Activated naive CD8-positive, alpha-beta T cell treated with anti-CD3 and anti-CD28 coated beads for 36 hours (primary cell): ENCODE measurements at places on chromosomes 2 and 18. TPM values are rescaled to one million over a fixed set of nuclear protein-coding genes. Genes with fewer than 3 reads are reported as not detected.

DNA sequence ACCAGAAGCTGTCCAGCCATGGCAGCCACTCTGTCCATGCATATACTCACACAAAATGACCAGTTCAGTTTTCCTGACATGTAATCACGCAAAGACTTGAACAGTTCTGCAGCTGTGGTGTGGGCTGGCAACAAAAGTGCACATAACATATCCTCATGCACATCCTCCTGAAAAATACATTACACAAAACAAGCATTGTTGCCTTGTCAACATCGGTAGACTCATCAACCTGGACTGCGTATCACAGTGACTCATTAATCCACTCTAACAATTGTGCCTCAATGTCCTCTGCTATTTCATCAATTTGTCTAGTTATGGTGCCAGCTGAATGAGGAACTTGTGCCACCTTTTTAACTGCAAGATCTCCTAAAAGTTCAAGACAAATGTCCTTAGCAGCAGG is 19.5 kb downstream of the RBKS start:
- H3K4me3 ChIP-seq: no peak overlapping the region
- no peaks in the 10 kb centered on the region for H3K4me1 ChIP-seq
- DNase-seq: no peak
- H3K27ac ChIP-seq: no peak overlapping the region

- no peaks in the 10 kb centered on the region for H3K4me1 ChIP-seq
- peaks cover 43% of the 10 kb centered on the region for H3K36me3 ChIP-seq
- H3K27me3 ChIP-seq: no peaks in the 10 kb centered on the region
- H3K27ac ChIP-seq: no peak overlapping the region
- no peak overlapping the region for H3K4me3 ChIP-seq
- DNase-seq: no peak
Observed at GRCh38 chr2:241432824-241433448, 75.4 kb downstream of the STK25 start.

DNA sequence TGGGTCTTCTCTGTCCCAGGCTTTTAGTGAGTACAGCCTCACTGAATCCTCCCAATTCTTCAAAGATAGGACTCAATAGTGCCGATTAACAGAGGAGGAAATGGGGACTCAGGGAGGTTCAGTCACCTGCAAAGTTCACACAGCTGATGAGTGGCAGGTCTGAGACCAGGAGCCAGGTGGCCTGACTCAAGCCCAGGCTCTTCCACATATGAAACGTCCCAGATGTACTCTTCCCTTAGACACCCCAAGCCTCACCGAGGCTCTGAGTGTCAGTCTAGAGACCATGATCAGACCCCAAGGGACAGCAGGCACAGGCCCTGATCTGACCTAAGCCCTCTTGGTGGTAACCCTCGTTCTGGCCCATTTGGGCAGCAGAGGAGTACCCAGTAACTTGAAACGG is 115.2 kb downstream of the INHBB start:
- H3K36me3 ChIP-seq: no peaks in the 10 kb centered on the region
- H3K27ac ChIP-seq: no peak overlapping the region
- H3K4me3 ChIP-seq: no peak overlapping the region
- H3K4me1 ChIP-seq: no peaks in the 10 kb centered on the region
- no peak for DNase-seq
- H3K27me3 ChIP-seq: no peaks in the 10 kb centered on the region

DNA sequence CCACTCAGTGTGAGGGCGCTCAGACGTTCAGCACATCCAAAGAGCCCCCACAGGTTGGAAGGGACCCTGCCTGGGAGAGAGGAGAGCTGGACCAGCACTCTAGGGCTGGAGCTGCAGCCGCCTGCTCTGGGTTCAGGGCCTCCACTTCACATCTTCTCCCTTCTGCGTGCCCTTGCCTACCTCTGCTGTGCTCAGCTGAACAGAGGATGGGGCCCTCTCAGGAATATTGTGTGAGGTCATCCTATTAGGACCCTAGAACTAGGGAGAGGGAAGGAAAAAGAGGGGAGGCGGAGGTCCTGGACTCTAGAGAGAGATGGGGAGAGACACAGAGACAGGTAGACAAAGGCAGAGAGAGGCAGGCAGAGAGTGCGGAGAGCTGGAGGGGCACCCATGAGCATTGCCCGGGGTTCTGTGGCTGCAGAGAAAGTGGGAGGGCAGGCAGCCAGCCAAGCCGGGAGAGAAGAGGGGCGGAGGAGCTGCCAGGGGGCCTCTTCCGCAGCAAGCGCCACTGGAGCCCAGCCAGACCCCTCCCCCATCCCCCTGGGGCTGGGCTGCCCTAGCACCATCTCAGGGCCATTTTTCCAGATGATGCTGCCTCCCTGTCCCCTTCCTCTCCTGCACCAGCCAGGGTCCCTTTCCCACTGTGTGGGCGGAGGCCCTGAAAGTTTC is 8.3 kb upstream of the TNS1 start:
- DNase-seq: no peak
- H3K36me3 ChIP-seq: no peaks in the 10 kb centered on the region
- H3K4me3 ChIP-seq: peak overlapping the region; percentile 45
- H3K27ac ChIP-seq: no peak overlapping the region
- H3K27me3 ChIP-seq: peaks cover 53% of the 10 kb centered on the region

- DNase-seq: no peak
- peaks cover 1% of the 10 kb centered on the region for H3K4me1 ChIP-seq
- no peak overlapping the region for H3K27ac ChIP-seq
- H3K4me3 ChIP-seq: no peak overlapping the region
Observed at GRCh38 chr18:53790786-53791185, 433.7 kb downstream of the MBD2 start.

DNA sequence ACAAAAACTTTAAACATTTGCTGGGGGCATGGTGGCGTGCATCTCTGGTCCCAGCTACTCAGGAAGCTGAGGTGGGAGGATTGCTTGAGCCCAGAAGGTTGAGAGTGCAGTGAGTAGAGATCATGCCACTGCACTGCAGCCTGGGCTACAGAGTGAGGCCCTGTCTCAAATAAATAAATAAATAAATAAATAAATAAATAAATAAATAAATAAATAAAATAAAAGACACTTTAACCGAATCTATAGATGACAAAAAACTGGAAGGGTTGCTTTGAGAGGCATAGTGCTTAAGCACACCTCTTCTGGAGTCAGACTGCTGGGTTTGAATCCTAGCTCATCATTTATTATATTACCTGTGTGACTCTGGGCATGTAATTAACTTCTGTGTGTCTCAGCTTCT is 21.2 kb upstream of the CHN1 start:
- H3K27me3 ChIP-seq: no peaks in the 10 kb centered on the region
- no peaks in the 10 kb centered on the region for H3K4me1 ChIP-seq
- peaks cover 4% of the 10 kb centered on the region for H3K36me3 ChIP-seq
- no peak overlapping the region for H3K4me3 ChIP-seq

DNA sequence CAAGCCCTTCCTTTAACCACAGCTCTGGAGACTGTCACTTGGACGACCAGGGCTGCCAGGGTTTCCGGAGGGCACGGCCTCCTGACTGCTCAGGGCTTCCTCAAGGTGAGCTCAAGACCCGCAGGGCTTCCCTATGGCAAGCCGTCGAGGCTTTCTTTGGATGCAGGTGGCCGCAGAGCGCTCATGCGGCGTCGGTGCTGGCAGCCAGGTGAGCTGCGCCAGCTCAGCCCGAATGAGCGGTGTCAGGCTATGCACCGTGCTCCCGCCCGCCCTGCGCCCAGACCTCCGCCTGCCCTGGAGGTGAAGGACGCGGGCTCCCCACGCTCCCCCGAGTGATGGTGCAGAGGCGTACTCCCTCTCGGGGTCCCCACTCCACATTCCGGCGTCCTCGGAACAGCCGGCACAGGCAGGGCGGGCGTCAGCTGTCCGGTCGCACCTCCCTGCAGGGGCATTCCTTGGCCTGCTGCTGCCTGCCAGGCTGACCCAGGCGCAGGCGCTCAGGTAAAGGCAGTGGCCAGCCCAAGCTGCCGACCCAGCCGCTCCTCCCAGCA is 20.8 kb upstream of the TUBB6 start:
- no peak for DNase-seq
- no peak overlapping the region for H3K27ac ChIP-seq
- no peak overlapping the region for H3K4me3 ChIP-seq
- peaks cover 4% of the 10 kb centered on the region for H3K4me1 ChIP-seq
- no peaks in the 10 kb centered on the region for H3K36me3 ChIP-seq

- DNase-seq: no peak
- no peaks in the 10 kb centered on the region for H3K4me1 ChIP-seq
- H3K27ac ChIP-seq: no peak overlapping the region
- no peaks in the 10 kb centered on the region for H3K36me3 ChIP-seq
- no peaks in the 10 kb centered on the region for H3K27me3 ChIP-seq
Observed at GRCh38 chr2:237551071-237551574, 15.3 kb upstream of the PRLH start.

- no peak overlapping the region for H3K27ac ChIP-seq
- H3K4me3 ChIP-seq: no peak overlapping the region
- H3K27me3 ChIP-seq: peaks cover 11% of the 10 kb centered on the region
- H3K4me1 ChIP-seq: no peaks in the 10 kb centered on the region
- no peaks in the 10 kb centered on the region for H3K36me3 ChIP-seq
- no peak for DNase-seq
Observed at GRCh38 chr18:32442575-32442974, 28.1 kb downstream of the GAREM1 start.

DNA sequence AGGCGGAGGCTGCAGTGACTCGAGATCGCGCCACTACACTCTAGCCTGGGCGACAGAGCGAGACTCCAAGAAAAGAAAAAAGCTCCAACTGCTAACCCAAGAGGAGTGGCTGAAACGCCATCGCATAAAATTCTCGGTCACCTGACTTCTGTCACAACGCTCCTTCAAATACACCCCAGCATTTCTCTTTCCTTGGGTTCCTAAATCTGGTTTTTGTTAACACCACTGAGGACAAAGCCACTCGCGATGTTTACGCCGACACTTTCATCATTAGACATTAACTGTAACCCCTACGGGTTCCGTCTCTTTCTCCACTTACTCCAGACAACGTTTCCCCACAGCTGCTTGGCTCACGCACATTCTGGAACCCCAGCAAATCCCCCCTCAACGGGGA is 679 bp downstream of the CLK1 start:
- DNase-seq: no peak
- H3K4me1 ChIP-seq: peaks cover 28% of the 10 kb centered on the region
- H3K36me3 ChIP-seq: peaks cover 65% of the 10 kb centered on the region
- peak overlapping the region; percentile 91 for H3K4me3 ChIP-seq
- peak overlapping the region; percentile 95 for H3K27ac ChIP-seq

GRCh38 chr2:138060301-138060635 is 96.0 kb downstream of the HNMT start:
- DNase-seq: no peak
- H3K27ac ChIP-seq: no peak overlapping the region
- H3K4me3 ChIP-seq: no peak overlapping the region
- H3K27me3 ChIP-seq: no peaks in the 10 kb centered on the region
- no peaks in the 10 kb centered on the region for H3K36me3 ChIP-seq
- H3K4me1 ChIP-seq: no peaks in the 10 kb centered on the region

GRCh38 chr2:101699755-101700461 is 2.4 kb downstream of the MAP4K4 start:
- no peak overlapping the region for H3K4me3 ChIP-seq
- H3K4me1 ChIP-seq: peaks cover 28% of the 10 kb centered on the region
- DNase-seq: no peak
- H3K27ac ChIP-seq: no peak overlapping the region
- H3K36me3 ChIP-seq: peaks cover 29% of the 10 kb centered on the region
- H3K27me3 ChIP-seq: peaks cover 3% of the 10 kb centered on the region

GRCh38 chr2:50820176-50820575 is 211.8 kb downstream of the NRXN1 start:
- no peak overlapping the region for H3K27ac ChIP-seq
- no peaks in the 10 kb centered on the region for H3K27me3 ChIP-seq
- H3K4me1 ChIP-seq: no peaks in the 10 kb centered on the region
- DNase-seq: no peak
- H3K4me3 ChIP-seq: no peak overlapping the region

GRCh38 chr2:106189764-106190468 is 4.2 kb downstream of the UXS1 start:
- no peaks in the 10 kb centered on the region for H3K27me3 ChIP-seq
- no peak for DNase-seq
- peak overlapping the region; percentile 20 for H3K4me3 ChIP-seq
- peak overlapping the region; percentile 18 for H3K27ac ChIP-seq
- peaks cover 62% of the 10 kb centered on the region for H3K4me1 ChIP-seq
- peaks cover 53% of the 10 kb centered on the region for H3K36me3 ChIP-seq

- DNase-seq: no peak
- no peaks in the 10 kb centered on the region for H3K27me3 ChIP-seq
- H3K4me1 ChIP-seq: peaks cover 9% of the 10 kb centered on the region
- H3K36me3 ChIP-seq: peaks cover 8% of the 10 kb centered on the region
Observed at GRCh38 chr18:3209859-3210569, 9.8 kb downstream of the MYOM1 start.

GRCh38 chr2:212727751-212728150 is 189.1 kb upstream of the ERBB4 start:
- H3K27ac ChIP-seq: peak overlapping the region; percentile 69
- no peak overlapping the region for H3K4me3 ChIP-seq
- no peaks in the 10 kb centered on the region for H3K27me3 ChIP-seq
- peak; percentile 8 for DNase-seq

DNA sequence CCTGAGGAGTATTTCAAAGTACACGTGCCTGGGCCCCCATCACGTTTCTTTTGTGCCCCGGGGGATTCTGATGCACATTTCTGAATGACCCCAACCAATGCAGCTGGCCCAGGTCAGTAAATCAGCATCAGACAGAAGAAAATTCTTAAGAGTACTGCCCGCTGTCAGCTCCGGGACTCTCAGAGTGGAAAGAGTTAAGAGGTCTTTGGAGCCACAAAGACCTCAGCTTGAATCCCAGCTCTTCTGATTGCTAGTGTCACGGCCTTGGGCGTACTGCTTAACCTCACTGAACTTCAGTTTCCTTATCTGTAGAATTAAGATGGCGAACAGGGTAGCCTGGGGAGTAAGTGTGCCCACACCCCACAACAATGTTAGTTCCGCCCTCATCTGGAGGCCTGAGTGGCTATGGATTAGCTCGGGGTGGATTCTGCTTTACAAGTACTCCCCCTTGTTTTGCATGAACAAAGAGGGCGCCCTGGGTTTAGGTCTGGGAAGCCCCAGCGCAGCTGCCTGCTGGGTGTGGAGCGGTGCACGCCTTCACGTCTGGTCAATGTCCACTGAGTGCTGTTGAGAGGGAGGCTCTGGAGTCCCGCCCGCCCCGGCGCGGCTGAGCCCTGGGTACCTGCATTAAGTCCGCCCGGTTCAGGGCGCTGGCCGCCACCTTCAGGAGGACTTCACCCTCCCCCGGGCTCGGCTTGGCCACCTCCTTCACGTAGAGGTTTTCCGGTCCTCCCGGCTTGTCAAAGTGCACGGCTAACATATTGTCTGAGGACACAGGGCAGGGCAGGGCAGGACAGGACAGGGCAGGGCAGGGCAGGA is 858 bp downstream of the TP53I3 start:
- H3K4me3 ChIP-seq: peak overlapping the region; percentile 87
- H3K27ac ChIP-seq: peak overlapping the region; percentile 84
- H3K36me3 ChIP-seq: peaks cover 6% of the 10 kb centered on the region
- no peaks in the 10 kb centered on the region for H3K27me3 ChIP-seq
- peaks cover 14% of the 10 kb centered on the region for H3K4me1 ChIP-seq

NEURL3 gene
- not detected for total RNA-seq

PCARE gene
- total RNA-seq: not detected

SPAST gene
- 18.0 TPM for total RNA-seq

CDKL4 gene
- not detected for total RNA-seq

HOXD13 gene
- not detected for total RNA-seq

AGXT gene
- total RNA-seq: not detected

SLC9A4 gene
- total RNA-seq: not detected

FOXI3 gene
- total RNA-seq: not detected

ANO7 gene
- 3.6 TPM for total RNA-seq

CRYGD gene
- not detected for total RNA-seq

DSEL gene
- total RNA-seq: 0.35 TPM
